ENCODE measurements at places on chromosomes 1 and 21. TPM values are rescaled to one million over a fixed set of nuclear protein-coding genes. Genes with fewer than 3 reads are reported as not detected.
A peak's percentile ranks its signal among the peaks of the same experiment; 100 is the strongest.

KIF2C gene
- 0.78 TPM for total RNA-seq

REN gene
- not detected for total RNA-seq

DNA sequence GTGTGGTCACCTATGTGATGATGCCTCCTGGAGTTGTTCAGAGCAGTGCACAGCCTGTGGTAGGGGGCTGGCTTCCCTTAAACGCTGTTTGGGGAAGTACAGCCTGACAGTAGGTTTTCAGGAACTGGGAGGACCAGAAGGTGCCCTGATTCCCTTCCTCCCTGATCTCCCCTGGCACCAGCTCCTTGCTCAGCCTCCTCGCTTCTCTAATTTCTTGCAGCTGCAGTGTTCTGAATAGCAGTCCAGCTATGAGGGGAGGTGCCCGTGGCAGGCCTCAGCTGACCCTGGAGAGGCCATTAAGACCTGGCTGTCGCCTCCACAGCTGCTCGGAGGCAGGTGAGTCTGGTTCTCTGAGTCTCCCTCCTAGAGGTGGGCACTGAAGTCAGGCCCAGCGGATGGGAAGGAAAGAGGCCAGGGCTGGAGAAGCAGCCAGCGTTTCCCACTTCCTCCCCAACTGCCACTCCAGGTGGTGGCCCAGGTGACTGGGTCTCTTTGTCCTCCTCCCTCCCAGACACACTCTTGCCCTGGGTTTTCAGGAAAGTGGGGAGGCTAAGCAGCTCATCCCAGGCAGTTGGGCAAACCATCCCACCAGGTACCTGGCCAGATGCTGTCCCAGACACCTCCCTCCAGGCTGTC, 52.0 kb upstream of the RPL11 start:
- no peak for DNase-seq
- peaks cover 24% of the 10 kb centered on the region for H3K4me1 ChIP-seq
- no peaks in the 10 kb centered on the region for H3K36me3 ChIP-seq
- no peak overlapping the region for H3K27ac ChIP-seq
- no peak overlapping the region for H3K4me3 ChIP-seq

GRCh38 chr1:238658763-238659162, 727.6 kb upstream of the CHRM3 start:
- no peak overlapping the region for H3K27ac ChIP-seq
- no peaks in the 10 kb centered on the region for H3K36me3 ChIP-seq
- no peak overlapping the region for H3K4me3 ChIP-seq
- H3K4me1 ChIP-seq, result no peaks in the 10 kb centered on the region

DNA sequence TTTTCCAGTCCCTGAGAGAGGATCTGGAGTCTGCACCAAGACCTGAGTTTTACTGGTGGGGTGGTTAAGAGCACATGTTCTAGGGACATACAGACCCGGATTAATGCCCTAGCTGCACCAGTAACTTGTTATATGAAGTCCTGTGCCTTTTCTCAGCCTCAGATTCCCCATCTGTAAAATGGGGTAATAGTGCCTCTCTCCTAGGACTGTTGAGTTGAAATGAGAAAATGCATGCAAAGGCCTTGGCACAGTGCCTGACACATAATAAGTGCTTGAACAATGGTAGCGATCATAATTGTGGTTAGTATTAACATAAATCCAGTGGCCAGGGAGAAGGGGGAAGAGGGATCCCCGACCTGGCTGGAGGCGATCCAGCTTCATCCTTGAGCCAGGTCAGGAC, 12.3 kb downstream of the AHDC1 start:
- H3K27ac ChIP-seq, result peak overlapping the region; percentile 77
- no peaks in the 10 kb centered on the region for H3K27me3 ChIP-seq
- DNase-seq, result no peak
- no peaks in the 10 kb centered on the region for H3K36me3 ChIP-seq
- H3K4me3 ChIP-seq, result no peak overlapping the region
- peaks cover 100% of the 10 kb centered on the region for H3K4me1 ChIP-seq

DNA sequence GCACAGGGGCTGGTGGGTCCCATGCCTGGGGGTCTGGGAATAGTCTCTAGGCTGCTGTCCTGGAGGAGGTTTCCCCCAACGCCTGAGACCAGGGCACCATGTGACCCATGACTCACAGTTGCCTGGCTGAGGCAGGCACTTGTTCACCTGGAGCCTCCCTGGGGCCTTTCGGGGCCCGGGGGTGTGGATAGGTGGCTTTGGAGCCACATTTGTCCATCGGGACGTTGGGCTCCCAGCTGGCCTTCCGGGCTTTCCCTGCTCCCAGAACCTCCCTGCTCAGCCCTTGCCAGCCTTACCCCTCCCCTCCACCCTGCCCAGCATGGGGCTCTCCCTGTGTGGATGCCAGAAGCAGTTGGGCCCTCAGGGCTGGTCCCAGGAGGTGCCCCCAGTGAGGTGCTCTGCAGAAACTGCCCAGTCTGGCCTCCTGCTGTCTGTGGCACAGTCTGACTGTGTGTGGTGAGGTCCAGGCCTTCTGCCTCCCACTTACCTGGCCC, 14.2 kb downstream of the COL6A1 start:
- peaks cover 95% of the 10 kb centered on the region for H3K36me3 ChIP-seq
- no peak overlapping the region for H3K4me3 ChIP-seq
- H3K4me1 ChIP-seq, result peaks cover 73% of the 10 kb centered on the region
